ENCODE measurements at places on chromosomes 3 and 15.

GRCh38 chr15:81264072-81264857, 59.7 kb downstream of the STARD5 start:
- DNase-seq = no peak

GRCh38 chr3:30475038-30475808, 131.2 kb upstream of the TGFBR2 start:
- no peak for DNase-seq

DNA sequence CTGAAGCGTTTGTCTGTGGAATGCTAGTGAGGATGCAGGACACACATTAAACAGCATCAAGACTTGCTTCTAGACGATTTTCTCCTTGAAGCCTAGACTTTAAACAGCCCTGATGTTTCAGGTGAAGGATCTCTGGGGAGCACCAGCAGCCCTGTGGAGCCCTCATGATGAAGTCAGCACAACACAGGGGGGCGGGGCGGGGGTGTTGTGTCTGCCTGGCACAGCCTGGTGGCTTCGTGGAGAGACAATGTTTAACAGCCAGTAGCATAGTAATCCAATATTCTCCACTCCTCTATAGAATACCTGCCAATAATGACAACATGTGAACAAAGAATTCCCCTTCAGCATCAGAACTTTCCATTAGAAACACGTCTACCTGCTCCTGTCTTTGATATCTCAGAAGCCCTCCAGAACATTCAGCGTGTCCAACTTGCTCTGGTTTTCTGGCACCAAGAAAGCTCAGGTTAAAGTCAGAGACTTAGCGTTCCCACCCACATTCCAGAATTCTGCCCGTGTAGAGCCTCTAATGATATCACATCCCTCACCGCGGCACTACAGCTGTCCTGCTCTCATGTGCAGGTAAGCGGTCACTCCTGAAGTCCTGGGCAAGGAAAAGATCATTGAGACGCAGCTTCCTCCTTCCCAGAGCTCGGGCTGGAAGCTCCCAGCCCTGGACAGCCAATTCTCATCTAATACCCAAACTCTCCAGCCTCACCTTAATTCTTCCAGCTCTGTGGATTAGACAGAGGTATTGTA, 98.0 kb downstream of the ATP10A start:
- DNase-seq = no peak

- DNase-seq = no peak
Measured at GRCh38 chr3:124846189-124846588, 41.0 kb downstream of the ITGB5 start.

GRCh38 chr3:184218814-184219213, 10.6 kb upstream of the VWA5B2 start:
- DNase-seq = no peak

GRCh38 chr15:85690561-85691231, 104.0 kb downstream of the KLHL25 start:
- no peak for DNase-seq

DNA sequence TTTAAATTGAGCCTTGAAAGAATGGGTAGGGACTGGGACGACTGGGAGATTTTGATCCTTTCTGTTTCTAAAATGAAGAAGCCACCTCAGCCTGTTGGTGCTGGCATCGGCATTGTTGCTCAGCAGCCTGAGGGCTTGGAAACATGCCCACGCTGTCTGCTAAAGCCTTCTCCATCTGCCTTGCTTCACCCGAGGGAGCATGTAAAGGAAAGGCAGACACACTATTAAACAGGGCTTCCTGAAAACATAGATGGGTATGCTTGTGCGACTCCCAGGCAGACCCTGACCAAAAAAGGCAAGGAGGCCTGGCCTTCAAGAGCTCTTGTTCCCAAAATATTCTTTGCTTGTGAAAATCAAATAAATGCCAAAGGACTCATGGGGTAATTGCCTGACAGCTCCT, 84.2 kb upstream of the SLC4A7 start:
- no peak for DNase-seq

DNA sequence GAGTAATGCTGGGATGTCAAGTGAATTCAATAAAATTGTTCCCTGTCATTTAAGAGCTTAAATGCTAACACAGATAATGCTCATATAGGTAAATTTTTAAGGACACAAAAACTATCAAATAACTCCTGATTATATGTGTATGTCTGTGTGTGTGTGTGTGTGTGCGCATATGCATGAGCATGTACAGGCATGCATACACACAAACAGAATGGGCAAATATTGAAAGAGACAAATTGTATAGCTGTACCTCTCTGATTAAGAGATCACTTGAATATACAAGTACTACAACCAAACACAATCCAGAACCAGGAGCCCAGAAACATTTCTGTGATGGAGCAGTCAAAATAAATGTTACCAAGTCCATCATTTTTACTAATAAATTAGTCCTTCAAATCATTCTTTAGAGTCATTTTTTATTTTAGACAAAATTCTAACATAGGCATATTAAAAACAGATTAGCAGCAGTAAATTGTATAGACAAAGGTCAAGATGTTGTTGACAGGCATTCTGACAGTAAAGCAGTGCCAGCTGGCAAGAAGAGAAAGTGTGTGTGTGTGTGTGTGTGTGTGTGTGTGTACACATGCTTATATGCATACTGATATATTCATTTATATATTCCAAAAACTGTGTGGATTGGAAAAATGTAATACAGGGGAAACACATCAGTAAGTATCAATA, 145.3 kb downstream of the CD47 start:
- DNase-seq = no peak

DNA sequence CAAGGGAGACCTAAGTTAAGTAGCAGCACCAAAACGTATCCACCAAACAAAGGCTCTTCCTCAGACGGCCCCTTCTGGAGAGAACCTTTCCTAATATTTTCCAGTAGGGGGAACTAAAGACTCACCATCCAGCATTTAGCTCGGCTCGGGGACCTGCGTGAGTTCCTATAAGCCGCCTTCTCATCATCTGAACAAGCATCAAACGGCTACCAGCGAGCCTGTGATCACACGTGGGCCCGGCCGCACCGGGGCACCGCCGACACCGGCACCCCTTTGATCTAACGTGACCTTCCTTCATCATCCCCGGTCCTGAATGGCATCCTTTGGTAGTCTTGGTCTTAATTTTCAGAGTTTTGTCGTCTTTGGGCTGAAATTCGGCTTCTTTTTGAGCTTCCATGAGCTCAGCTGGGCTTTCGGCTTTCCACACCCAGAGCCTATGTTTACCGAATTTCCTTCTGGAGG, 1.4 kb upstream of the ROBO2 start:
- no peak for DNase-seq

- no peak for DNase-seq
Measured at GRCh38 chr3:189724356-189724755, 93.2 kb downstream of the TP63 start.

DNA sequence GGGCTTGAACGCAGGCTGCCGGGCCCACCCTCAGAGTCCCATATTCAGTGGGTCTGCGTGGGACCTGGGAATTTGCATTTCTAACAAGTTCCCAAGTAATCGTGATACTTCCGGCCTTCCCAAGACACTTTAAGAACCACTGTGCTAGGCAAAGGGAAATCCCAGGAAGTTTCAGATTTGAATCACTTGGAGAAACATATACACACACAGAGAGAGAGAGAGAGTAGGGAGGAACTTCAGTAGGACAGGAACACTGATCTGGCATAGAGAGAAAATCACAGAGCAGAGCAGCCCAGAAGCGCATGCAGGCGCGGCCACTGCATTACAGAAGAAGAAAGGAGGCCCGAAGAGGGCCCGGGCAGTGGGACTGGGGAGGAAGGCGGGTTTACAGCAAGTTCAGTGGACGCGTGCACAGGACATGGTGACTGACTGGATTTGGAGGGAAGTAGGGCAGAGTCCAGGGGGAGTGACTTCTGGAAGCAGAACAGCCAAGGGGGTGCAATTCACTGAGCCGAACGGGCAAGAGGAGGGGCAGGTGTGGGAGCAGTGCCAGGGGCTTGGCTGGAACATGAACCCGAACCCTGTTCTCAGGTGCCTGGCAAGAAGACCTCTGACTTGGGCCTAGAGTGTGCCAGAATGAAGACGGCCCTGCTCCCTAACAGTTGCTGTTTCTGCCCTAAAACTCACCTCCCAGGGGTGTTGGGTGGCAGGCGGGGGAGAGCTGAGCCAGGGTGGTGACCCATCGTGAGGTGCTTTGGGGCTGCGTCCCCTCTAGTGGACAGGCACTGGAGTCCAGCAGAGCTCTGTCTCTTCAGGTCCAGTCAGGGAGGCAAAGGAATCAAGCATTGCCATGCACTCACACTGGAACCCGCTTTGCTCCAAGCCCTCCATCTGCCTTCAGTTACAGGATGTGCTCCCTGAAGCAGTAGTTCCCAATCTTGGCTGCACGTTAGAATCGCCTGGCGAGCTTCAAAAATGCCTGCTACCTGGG, 101.3 kb upstream of the HES1 start:
- no peak for DNase-seq

GRCh38 chr3:99817047-99817436, 620 bp upstream of the CMSS1 start:
- no peak for DNase-seq

DNA sequence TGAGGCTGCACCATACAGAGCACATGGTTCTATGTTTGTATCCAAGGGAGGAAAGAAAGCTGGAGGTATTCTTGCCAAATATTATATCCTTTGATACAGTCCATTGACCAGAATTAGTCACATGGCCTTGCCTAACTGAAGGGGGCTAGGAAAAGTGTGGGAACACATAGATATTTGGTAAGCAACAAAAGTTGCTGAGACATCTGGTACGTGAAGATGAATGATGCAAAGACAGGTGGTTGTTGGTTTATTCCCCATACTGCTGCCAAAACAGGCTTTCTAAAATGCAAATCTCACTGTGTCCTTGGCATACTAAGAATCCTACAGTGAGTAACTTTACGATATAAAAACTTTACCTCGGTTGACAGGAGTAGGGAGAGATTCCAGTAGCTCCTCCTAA, 162.2 kb downstream of the VGLL3 start:
- no peak for DNase-seq

GRCh38 chr3:34056951-34057390, 258.5 kb downstream of the PDCD6IP start:
- no peak for DNase-seq

- DNase-seq = no peak
Measured at GRCh38 chr3:105538483-105538882, 171.8 kb downstream of the ALCAM start.

DNA sequence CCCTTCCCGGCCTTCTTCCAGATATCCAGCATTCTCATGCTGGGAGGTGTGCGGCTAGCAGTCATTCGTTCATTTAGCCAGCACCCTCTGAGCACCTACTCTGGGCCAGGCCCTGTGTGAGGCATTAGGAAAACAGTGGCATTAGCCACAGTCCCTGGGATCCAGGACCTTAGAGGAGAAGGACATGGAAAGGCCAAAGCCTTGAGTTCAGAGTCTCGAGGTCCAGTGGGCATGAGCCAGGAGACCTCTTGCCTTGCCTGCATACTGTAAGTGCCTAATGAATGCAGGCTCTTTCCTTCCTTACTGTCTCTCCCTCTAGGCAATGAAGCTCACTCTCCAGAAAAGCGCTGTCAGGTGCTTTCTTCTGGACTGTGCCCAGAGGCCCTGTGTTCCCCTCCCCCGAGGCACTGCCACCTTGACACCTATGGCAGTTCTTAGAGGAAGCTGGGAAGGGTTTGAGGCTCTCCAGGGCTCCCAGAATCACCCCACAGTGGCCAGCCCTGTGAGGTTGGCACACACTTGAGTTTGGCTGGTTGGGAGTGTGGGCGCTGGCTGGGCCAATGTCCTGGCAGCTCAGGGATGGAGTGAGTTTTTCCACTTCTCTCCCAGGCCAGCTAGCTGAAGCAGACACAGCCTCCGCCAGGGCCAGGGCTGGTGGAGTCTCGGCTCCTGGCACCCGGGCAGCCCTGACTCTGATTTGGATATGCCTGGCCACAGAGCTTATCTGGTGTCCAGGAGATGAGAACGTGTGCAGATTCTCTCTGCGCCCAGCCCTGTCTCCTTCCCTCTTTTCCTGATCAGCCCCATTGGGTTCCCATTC, 5.4 kb downstream of the CORO2B start:
- no peak for DNase-seq

GRCh38 chr15:66578286-66578875, 12.6 kb upstream of the LCTL start:
- no peak for DNase-seq

DNA sequence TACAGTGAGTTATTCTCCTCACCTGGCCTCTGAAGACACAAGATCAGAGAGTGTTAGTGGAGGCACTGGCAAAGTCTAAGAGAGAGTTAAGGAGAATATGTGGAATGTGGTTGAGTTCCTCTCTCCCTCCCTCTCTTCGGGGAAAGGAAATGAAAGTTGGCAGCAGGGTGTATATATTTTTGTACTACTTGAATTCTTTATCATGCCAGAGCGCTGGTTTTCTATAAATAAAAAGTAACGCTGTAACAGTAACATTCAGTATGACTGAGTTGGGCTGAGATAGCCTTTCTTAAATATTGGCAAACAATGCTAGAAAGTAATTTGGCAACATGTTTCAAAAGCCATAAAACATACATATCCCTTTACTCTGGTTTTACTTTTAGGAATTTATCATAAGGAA, 77.5 kb upstream of the TNFAIP8L3 start:
- DNase-seq = no peak

DNA sequence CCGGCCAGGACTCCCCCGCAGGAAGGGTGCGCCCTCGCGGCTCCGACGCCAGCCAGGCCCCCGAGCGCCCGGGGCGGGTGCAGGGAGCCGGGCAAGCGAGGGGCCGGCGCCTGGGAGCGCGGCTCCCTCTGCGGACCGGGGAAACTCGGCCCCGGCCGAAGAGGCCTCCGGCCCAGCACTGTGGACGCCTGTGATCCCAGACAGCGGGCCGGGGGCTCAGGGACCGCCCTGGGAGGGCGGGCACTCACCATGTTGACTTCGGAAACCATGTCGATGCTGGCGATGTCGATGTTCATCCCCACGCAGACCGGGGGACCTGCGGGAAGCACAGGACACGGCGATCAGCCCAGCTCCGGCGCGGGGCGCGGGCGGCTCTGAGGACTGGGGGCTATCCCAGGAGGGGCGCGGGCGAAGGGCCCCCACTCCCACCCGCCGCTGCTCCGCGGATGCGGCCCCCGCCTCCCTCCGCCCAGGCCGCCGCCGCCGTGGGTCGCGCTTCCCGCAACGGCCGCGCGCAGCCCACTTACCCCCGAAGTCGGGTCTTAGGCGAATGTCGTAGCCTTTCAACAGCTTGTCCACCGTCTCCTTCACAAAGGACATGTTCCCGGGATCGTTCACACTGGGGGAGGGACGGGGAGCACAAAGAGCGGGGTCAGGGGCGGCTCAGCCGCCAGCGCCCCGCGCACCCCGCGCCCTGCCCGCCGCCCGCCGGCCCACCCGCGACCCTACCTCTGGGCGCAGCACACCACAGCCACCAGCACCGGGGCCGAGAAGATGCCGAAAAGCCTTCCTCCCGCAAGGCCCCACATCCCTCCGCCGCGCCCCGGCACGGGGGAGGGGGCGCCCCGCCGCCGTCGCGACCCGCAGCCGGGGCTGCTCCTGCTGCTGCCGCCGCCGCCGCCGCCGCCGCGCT, at the start of gene GABRB3:
Gene GABRB3 (minus strand): TSS at position 913 of the 913 bp plus-strand sequence.
- no peak for DNase-seq

- DNase-seq = no peak
Measured at GRCh38 chr3:190519886-190520285, 6.0 kb downstream of the IL1RAP start.

- no peak for DNase-seq
Measured at GRCh38 chr3:14543446-14543845, 3.3 kb upstream of the GRIP2 start.

GRCh38 chr3:138638641-138639040, 30.1 kb downstream of the FAIM start:
- DNase-seq = no peak

- DNase-seq = no peak
Measured at GRCh38 chr15:39270934-39271333, 309.9 kb upstream of the THBS1 start.

GRCh38 chr15:89900849-89901248, 7.1 kb upstream of the AP3S2 start:
- no peak for DNase-seq
